ENCODE measurements at places on chromosomes 4 and X.

- DNase-seq = no peak
Observed at GRCh38 chr4:105451346-105451745, 22.5 kb downstream of the PPA2 start.

GRCh38 chr4:94412019-94412657, 39.6 kb upstream of the PDLIM5 start:
- DNase-seq = no peak

DNA sequence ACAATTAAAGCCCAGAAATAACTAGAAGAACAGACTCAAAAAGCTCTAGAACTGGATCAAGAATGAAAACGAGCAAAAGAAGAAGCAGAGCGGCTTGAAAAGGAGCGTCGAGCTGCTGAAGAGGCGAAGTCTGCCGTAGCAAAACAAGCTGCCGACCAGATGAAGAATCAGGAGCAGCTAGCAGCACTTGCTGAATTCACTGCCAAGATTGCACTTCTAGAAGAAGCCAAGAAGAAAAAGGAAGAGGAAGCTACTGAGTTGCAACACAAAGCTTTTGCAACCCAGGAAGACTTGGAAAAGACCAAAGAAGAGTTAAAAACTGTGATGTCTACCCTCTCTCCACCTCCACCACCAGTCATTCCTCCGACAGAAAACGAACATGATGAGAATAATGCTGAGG, 56.1 kb upstream of the PPP4R3C start:
- DNase-seq = no peak

DNA sequence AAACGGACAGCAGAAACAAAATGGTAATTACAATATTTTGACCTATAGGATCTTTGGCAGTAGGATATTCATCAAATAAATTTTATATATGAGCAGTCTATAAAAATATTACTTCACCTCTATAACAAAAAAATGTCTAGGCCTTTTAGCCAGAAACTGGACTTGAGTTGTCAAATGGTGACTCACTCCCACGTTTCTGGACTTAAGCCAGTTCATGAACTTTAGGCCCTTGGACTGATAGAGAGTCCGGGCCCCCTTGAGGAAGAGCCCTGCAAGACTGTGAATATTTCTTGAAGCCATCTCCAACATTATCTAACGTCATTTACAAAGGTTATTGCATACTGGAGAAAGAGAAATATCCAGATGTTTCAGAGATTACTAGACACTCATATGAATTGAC, 106.8 kb upstream of the FAM47A start:
- DNase-seq = no peak

DNA sequence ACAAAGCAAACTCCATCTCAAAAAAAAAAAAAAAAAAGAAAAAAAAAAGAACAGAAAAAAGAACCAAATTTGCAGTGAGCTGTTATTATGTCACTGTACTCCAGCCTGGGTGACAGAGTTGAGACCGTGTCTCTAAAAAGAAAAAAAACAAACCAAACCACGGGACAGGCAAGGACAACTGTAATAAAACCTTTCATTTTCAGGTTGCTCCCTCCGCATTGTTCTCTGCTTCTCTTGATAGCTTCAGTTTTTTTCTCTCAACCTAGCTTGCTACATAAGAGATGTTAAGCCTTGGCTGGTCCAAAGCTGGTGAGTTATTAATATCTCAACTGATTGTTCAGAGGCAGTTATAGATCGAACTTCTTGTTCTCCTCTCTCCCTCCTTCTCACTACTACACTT, 23.1 kb upstream of the ELF2 start:
- DNase-seq = no peak

DNA sequence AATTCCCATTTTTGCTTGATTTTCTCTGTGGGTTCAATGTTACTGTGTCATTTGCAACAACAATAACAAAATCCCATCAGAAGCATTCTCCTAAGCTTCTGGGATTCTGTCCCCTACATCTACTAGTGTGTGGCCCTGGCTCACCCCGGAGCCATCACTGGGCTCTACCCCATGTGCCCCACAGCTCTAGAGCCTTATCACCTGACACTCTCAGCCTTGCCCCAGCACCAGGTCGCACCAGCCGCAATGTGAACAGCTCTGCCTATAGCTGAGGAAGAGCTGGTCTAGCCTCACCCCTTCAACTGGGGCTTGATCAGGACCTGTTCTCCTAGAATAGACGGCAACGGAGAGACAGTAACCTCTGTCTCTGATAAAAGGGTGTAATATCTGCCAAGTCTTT, 161.7 kb downstream of the SHROOM3 start:
- DNase-seq = no peak

GRCh38 chr4:126937846-126938422, 694.8 kb upstream of the INTU start:
- no peak for DNase-seq

- no peak for DNase-seq
Observed at GRCh38 chrX:88613338-88613737, 133.7 kb upstream of the CPXCR1 start.

- no peak for DNase-seq
Observed at GRCh38 chrX:49103637-49104036, 19.9 kb downstream of the GPKOW start.

GRCh38 chr4:82784681-82785610, 13.7 kb downstream of the SCD5 start:
- DNase-seq = no peak

- no peak for DNase-seq
Observed at GRCh38 chrX:120690344-120690743, 60.5 kb upstream of the C1GALT1C1 start.

- DNase-seq = no peak
Observed at GRCh38 chr4:79236785-79237184, 89.1 kb downstream of the NAA11 start.

- DNase-seq = peak; percentile 4
Observed at GRCh38 chr4:74715706-74716435, 78.5 kb downstream of the BTC start.

- DNase-seq = no peak
Observed at GRCh38 chr4:26034849-26035248, 120.8 kb downstream of the SMIM20 start.

- DNase-seq = no peak
Observed at GRCh38 chr4:174483792-174484191, 38.5 kb downstream of the HPGD start.

- DNase-seq = no peak
Observed at GRCh38 chr4:105386012-105386411, 87.8 kb downstream of the PPA2 start.

- DNase-seq = no peak
Observed at GRCh38 chr4:17236686-17237085, 275.2 kb downstream of the QDPR start.

- no peak for DNase-seq
Observed at GRCh38 chr4:10107111-10108091, 9.2 kb downstream of the WDR1 start.

DNA sequence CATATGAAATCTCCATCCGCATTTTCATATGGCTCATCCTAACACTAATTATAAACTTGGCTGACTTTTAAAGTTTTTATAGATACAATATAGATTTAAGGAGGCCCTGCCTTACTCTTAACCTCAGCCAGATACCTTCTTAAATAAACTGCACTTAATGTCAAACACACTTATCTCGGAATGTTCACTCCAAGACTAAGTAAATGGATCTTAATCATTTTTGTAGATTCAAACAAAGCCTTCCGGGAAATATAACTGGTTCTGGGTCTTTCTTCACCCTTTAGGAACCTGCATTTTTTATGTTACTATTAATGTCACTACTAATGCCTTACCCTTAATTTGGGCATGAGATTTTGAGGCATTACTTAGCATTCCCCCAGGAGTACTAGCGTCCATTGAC, 43.7 kb upstream of the NDP start:
- no peak for DNase-seq

DNA sequence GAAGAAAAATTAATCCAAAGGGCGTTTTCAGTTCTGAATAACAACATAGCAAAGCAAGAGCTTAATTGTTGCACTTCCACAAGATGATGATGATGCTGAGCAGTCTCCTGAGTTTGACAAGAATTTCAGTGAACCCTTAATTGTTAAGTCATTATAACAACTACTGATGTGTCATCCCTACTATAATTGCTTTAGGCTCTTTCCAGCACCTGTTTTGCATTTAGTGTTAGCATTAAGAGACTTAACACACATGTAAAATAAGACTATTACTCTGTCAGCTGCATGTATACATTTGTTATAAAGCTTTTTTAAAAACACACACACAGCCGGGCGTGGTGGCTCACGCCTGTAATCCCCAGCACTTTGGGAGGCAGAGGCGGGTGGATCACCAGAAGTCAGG, 37.9 kb upstream of the GALNT7 start:
- DNase-seq = no peak

GRCh38 chr4:10690185-10690907, 5.8 kb upstream of the CLNK start:
- DNase-seq = no peak

- DNase-seq = no peak
Observed at GRCh38 chr4:85486425-85487086, 11.6 kb downstream of the ARHGAP24 start.
